ENCODE measurements at places on chromosomes 4 and X. TPM values are rescaled to one million over a fixed set of nuclear protein-coding genes. Genes with fewer than 3 reads are reported as not detected.

- DNase-seq, result no peak
These were observed 27.0 kb downstream of the TFDP3 start for GRCh38 chrX:133190877-133191738.

The EVC gene
- total RNA-seq, result 159 TPM

GRCh38 chr4:55358246-55358645 is 12.2 kb downstream of the SRD5A3 start:
- no peak for DNase-seq

GRCh38 chr4:88442689-88443191 is 14.2 kb upstream of the HERC5 start:
- no peak for DNase-seq

The NAP1L5 gene
- total RNA-seq, result 5.9 TPM

- no peak for DNase-seq
These were observed 49.8 kb downstream of the OPHN1 start for GRCh38 chrX:68383540-68383939.

Measured in kidney (tissue), 22 donors.